Anterior cingulate cortex (tissue), 58 donors: ENCODE measurements at places on chromosomes 5 and 9.

DNA sequence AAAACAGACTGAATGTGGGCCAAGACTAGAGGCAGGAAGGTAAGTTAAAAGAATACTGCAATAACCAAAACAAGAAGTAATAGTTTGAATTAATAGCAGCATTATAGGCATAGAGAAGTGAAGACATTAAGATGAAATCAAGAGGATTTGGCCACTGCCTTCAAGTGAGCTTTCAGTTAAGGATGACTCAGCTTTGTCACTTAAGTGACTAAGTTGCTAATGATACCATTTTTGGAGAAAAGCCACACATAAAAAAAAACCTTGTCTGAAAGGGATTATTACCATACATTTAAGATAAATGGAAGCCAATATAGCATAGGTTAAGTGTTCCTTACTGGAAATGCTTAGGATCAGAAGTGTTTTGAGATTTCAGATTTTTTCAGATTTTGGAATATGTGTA is 57.0 kb downstream of the ECPAS start:
- no peak for DNase-seq

DNA sequence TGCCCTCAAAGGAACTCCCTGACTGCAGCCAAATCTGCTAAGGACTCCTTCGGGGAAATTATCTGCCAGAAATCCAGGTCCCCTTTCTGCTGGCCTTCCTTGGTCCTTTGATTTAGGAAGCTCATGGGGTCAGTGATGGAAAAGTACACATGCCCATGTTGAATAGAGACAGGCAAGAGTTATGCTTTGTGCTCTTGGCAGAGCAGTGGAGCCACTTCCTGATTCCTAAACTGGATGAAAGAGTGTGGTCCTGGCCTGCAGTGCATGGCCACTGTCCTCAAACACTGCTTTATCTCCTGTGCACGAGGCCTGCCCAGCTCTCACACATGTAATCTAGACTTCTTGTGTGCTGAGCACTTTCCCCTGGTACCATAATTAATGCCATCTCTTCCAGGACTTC is 2.0 kb upstream of the EBF1 start:
- DNase-seq, result no peak

DNA sequence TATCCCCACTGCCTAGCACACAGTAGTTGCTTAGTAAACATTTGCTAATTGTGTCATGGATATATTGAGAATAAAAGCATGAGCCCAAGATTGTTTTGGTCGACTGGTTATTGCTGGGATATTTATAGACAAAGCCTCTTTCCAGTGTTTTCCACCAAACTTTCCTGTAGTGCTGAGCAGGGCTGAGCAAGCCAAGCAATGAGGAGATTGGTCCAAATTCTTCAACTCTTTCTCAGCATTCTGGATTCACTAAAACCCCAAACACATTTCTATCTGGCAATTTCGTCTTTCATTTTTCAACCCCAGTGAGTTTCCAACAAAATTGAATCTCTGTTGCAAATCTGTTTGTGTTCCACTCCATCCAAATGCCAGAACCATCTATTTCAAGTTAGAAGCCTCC is 31.9 kb upstream of the TARS1 start:
- no peak for DNase-seq

DNA sequence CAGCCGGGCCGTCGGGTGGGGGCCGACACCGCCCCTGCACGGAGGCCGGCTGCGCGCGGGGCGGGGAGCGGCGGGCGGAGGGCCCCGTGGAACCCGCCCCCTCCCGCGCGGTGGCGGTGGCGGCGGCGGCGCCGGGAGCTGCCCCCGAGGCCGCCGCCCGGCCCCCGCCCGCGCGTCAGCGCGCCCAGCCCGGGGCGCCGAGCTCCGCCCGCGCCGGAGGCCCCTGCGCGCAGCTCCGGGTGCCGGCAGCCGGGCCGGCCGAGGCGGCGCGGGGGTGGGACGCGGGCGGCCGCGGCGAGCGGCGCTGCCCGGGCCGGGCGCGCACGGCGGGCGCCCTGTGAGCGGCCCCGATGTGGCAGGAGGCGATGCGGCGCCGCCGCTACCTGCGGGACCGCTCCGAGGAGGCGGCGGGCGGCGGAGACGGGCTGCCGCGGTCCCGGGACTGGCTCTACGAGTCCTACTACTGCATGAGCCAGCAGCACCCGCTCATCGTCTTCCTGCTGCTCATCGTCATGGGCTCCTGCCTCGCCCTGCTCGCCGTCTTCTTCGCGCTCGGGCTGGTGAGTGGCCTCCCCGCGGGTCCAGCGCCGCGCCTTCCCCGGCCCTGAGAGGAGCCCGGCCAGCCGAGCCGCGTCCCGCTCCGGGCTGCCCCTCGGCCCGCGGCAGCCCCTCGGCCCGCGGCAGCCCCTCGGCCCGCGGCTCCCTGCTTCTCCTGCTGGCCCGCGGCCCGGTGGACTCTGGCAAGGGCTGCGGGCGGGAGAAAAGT is at the start of gene ADCY2:
TSS of gene ADCY2 (plus strand) at position 192 of the 766 bp plus-strand sequence. CDS start at position 351, 159 bp downstream.
- DNase-seq, result no peak

DNA sequence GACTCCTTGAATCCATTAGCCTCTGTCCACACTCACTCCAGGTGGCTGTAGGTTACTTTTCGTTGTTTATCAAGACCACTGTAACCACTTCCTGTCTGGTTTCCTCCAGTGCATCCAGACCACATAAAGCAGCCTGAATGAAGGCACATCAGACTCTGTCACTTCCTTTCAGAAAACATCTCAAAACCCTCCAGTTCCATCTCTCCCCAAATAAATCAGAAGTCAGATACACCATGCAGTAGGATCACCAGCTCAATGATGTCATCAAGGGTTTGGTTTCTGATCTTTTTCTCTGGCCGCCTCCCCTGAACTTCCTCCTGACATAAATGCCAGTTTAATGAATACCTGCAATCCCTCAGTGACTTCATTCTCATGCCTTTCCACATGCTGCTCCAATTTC is 161.2 kb downstream of the ZNF462 start:
- no peak for DNase-seq

GRCh38 chr5:148816357-148816756 is 10.1 kb upstream of the ADRB2 start:
- no peak for DNase-seq

GRCh38 chr5:69024241-69024651 is 69.6 kb upstream of the SLC30A5 start:
- DNase-seq, result no peak

- DNase-seq, result no peak
These were observed 73.4 kb upstream of the ATG10 start for GRCh38 chr5:81898403-81898802.

- DNase-seq, result no peak
These were observed 132.8 kb downstream of the RASEF start for GRCh38 chr9:82930116-82930515.

- no peak for DNase-seq
These were observed 159.2 kb downstream of the SMARCA2 start for GRCh38 chr9:2174306-2174705.

DNA sequence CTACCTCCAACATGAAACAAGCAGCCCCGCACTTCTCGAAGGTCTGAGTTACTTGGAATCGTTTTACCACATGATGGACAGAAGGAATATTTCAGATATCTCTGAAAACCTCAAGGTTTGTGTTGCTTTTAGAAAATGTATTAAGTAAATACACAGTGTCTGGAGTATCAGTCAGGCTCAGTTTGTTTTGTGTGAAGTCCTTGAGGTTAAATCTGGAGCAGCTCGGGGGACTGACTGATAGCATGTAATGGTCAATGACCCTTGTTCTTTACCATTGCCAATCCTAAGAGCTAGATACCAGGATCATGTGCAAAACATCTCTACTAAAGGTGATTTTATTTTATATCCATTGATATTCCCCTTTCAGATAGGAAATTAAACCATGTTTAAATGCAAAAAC is 26.9 kb upstream of the LNPEP start:
- no peak for DNase-seq

DNA sequence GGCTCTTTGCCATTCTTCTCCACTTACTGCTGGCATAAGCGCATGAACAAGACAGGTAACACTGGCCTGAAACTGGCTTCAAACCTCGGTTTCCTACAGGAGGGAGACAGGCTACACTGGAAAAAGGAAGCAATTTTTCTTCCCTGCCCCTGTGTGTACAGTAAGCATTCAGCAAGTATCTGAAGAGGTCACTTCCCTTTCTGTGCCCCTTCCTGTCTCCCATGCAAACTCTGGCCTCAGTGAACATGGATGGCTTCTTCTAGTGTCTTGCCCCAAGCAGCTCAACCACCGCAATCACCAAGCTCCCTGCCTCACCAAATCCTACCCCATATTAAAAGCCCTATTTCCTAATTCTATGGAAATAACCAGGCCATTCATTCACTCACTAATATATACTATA is 42.4 kb downstream of the SERINC5 start:
- DNase-seq, result no peak

- no peak for DNase-seq
These were observed 361.9 kb downstream of the ARHGEF28 start for GRCh38 chr5:73987915-73988314.

DNA sequence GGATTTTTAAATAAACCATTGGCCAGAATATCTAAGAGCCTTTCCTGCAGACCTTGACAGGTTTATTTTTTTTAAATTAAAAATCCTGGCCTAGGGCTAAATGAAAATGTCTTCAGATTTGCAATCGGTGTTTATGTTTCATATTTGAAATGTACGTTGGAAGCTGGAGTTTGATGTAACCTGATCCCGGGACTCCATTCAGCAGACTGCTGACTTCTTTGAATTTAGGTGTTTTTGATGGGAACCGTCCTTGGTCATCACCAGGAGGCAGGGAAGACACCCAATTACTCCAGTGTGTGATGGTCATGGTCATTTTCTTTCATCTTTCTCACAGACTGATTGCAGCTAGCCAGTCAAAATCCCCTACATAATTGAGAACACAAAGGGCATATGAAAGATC is 60.1 kb upstream of the BRINP1 start:
- no peak for DNase-seq

GRCh38 chr9:129803676-129804060 is 684 bp downstream of the TOR1B start:
- DNase-seq, result no peak

DNA sequence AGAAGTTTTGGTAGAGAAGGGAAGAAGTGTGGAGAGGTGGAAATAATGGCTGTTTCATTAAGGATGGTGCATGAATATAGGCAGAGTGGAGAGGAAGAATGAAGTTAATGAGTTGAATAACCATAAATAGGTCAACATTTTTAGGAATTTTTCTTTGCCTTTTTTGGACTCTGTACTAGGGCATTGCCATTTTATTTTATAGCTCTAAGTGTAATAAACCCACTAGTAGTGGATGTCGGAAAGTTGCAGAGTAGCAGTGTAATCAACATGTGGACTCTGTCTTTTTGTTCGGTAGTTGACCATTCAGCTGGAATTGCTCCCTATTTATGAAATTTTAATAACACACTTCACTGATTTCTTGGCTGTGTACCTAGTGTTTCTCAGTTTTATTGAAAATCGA is 199.1 kb downstream of the WDR70 start:
- DNase-seq, result no peak

DNA sequence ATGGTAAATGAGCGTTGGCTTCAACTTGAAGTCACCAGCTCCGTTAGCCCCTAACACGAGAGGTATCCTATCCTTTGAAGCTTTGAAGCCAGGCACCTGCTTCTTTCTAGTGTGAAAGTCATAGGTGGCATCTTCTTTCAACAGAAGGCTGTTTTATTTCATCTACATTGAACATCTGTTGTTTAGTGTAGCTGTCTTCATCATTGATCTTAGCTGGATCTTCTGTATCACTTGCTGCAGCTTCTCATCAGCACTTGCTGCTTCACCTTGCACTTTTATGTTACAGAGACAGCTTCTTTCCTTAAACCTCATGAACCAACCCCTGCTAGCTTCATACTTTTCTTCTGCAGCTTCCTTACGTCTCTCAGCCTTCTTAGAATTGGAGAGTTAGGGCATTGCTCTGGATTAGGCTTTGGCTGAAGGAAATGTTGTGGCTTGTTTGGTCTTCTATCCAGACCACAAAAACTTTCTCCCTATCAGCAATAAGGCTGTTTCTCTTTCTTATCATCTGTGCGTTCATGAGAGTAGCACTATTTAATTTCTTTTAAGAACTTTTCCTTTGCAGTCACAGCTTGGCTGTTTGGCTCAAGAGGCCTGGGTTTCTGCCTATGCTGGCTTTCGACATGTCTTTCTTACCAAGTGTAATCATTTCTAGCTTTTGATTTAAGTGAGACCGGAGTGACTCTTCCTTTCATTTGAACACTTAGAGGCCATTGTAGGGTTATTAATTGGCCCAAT is 47.2 kb downstream of the PCSK5 start:
- no peak for DNase-seq

- DNase-seq, result no peak
These were observed 13.9 kb downstream of the HMGXB3 start for GRCh38 chr5:150014456-150014855.
